ENCODE measurements at places on chromosomes 4 and X.

DNA sequence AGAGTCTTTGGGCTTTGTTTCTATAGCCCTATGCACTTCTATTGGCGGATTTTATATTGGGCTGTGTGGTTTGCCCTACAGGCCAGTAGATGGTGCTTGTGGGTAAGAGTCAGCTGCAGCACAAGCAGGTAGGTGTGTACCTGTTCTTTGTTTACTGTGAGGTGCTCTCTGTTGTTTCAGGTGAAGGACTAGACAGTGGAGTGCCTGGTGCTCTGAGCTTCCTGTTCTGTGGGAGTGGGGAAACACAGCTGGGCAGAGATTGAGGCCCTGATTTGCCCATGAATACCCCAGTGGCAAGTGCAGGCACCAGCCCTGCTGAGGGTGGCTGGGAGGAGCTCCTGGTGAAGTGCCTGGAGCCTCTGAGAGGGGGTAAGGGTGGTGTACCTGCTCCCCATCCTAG lies 26.3 kb upstream of the UCP1 start:
- DNase-seq, result no peak

DNA sequence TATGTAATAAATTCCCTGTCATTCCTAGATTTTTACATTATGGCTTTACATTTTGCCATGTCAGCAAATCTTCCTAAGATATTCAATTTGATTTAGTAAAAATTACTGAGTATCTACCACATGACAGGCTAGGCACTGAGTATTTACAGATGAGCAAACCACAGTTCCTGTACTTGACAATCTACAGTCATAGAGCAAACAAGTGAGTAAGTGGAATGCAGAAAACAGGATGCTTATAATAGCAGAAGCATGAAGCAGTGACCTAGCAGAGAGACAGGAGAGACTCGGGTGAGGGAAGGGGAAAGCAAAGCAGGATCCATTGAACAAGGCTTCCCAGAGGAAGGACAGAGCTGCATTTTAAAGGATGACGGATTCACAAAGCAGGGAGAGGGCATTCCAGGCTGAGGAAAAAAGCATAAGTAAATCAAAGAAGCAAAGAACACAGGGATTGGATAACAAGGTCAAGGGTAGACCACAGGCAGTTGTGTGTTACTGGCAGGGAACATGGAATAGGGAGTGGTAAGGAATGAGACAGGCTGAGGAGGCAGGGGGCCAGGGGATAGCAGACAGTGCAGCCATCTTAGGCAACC lies 124.7 kb upstream of the C1QTNF7 start:
- no peak for DNase-seq

DNA sequence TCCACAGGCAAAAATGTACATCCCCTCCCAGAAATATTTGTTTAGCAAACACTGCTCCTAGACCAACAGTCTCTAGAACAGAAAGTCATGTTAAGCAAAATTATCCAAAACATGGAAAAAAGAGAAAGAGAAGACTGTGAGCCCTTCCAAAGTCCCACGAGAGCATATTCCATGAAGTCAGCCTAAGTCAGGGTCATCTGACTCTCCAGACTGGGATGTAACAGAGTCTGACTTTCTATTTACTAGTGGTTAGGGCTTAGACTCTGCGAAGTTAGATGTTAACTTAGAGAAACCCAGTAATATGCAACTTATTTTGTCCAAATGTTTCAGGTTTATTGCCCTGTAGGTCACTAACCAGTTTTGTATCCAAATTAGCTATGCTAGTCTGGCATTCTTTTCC lies 102.3 kb downstream of the MID1 start:
- no peak for DNase-seq

GRCh38 chrX:21831496-21831895 lies 7.9 kb upstream of the MBTPS2 start:
- DNase-seq, result no peak

DNA sequence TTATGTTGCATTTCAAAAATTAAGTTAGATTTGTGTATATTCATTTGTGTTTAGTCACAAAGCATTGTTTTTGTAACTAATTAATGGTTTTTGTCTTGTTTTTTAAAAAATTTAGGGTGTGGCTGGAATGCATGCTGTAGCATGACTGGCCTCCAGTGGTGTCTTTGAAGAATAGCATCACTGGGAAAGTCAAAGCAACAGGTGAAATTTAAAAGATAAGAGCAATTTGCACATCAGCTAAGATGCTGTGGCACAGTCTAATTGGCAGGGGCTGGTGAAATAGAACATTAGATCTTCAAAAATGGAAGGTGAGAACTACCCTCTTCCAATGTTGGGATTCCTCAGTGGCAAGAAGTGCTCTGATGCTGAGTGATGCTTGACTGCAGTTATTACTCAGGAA lies 45.3 kb downstream of the ANK2 start:
- no peak for DNase-seq

GRCh38 chr4:55854129-55854528 lies 681 bp downstream of the EXOC1 start:
- DNase-seq, result no peak

GRCh38 chr4:144174401-144175067 lies 34.0 kb upstream of the GYPA start:
- no peak for DNase-seq

GRCh38 chrX:12610079-12610478 lies 181.1 kb upstream of the PRPS2 start:
- DNase-seq, result no peak

DNA sequence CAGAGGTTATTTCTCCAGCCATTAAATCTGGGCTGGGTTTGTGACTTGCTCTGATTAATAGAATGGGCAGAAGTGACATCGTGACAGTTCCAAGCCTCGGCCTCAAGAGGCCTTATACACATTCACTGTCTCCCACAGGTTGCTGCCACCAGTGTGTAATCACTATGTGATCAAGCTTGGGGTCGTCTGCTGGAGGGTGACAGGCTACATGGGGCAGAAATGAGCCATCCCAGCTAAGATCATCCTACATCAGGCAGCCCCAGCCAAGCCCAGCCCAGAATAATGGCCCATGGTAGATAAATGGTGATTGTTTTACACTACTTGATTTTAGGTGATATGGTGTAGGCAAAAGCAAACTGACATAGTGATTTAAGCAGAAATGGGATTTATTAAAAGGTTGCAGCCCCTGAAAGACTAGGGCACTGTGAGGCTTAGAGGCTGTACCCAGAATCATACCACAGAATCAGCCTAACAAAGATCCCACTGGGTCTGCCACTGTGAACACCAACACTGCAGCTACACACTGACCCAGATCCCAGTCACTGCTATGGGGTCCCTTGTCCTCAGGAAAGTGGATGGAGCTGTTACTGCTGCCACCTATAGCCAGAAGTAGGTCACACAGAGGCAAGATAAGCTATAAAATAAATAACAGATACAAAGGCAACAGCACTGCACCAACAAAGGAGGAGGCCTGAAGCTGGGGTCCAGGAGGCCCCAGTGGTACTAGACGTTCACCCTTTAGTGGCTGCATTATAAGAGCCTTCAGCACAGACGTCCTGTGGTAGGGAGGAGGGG lies 159.6 kb upstream of the RBPJ start:
- no peak for DNase-seq

DNA sequence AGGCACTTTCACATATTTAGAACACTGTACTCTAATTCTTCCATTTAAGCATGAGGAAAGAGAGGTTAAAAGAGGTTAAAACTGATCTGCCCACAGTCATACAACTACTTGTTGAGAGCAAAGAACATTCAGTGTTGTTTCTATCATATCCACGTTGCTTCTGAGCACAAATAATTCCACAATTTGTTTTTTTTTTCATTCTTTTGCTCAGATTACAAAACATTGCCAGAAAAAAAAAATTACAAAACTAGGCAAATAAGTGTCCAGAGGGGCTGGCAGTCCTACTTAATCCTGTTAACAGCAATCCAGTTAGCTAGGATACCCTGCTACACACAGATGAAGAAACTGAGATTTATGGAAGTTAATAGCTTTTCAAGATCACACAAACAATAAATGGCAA lies 6.3 kb upstream of the USP53 start:
- DNase-seq, result no peak

DNA sequence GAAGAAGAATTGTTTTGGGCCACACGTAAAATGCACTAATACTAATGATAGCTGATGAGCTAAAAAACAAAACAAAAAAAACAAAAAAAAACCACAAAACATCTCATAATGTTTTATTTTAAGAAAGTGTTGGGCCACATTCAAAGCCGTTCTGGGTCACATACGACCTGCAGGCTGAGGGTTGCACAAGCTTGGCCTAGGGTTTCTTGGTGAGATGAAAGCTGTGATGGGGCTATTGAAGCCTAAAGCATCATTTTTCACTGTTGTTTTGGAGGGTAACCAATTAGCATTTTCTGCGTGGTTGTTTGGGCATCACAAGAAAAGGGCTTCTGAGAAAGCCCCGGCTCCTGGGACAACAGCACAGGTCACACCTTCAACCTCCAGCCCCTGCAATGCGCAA lies 42.5 kb upstream of the ZNF157 start:
- no peak for DNase-seq

- DNase-seq, result no peak
Observed at GRCh38 chr4:56227301-56227835, 159.9 kb downstream of the AASDH start.

GRCh38 chrX:153947009-153947769 lies 2.7 kb upstream of the RENBP start:
- DNase-seq, result peak; percentile 64

- no peak for DNase-seq
Observed at GRCh38 chr4:185683222-185683621, 128.8 kb downstream of the SORBS2 start.

- DNase-seq, result no peak
Observed at GRCh38 chrX:119916310-119916709, 20.6 kb downstream of the AKAP14 start.

- no peak for DNase-seq
Observed at GRCh38 chr4:152929888-152930287, 6.2 kb upstream of the FHDC1 start.

DNA sequence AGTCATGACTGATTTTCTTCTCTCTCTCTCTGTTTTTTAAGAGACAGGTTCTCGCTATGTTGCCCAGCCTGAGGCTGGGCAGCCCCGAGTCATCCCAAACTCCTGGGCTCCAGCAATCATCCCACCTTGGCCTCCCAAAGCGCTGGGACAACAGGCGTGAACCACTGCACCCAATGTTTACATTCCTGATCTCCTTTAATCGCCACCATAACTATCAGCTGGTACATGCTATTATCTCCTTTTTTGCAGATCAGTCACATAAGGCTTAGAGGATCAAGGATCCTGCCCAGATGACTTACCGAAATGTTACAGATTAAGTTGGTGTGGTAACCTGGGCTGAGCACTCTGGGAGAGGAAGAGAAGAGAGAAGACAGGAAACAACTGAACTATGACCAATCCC lies 1.5 kb upstream of the USP46 start:
- DNase-seq, result no peak

DNA sequence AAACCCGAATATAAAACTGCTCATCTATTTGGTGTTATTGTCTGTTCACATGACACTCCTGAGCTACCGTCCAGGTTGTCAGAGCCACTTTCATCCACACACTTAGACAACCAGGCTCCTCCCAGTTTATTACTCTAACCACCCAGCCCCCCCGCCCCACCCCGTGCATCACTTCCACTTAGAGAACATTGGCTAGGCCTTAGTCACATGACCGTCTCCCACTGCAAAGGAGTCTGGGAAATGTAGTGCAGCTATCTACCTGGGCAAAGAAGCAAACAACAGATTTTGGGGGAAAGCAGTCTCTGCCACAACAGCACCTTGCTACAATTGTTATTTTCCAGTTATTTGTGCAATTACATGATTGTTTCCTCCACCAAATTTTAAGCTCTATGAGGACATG lies 57.6 kb upstream of the RBPJ start:
- DNase-seq, result no peak

- DNase-seq, result no peak
Observed at GRCh38 chr4:123649250-123649644, 252.7 kb downstream of the SPRY1 start.

- DNase-seq, result no peak
Observed at GRCh38 chrX:120334603-120335002, 23.3 kb upstream of the TMEM255A start.

DNA sequence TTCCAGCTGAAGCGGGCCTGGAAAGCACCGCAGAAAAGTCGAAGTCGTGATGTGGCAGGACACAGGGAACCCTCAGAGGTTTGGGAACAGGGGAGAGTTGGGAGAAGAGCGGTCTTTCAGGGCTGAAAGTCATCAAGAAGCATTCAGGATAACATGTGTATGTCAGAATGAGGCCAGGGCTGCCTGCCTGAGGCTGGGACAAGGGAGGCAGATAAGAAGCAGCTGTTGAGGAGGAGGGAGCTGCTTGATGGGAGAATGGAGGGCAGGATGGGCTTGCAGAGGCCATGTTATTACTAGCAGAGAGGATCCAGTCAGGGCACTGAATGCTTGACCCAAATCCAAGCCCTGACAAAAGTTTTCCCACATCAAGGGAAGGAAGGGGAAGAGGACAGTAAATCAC lies 132.0 kb downstream of the ATG4A start:
- no peak for DNase-seq

- no peak for DNase-seq
Observed at GRCh38 chr4:90715242-90715641, 588.0 kb downstream of the CCSER1 start.

DNA sequence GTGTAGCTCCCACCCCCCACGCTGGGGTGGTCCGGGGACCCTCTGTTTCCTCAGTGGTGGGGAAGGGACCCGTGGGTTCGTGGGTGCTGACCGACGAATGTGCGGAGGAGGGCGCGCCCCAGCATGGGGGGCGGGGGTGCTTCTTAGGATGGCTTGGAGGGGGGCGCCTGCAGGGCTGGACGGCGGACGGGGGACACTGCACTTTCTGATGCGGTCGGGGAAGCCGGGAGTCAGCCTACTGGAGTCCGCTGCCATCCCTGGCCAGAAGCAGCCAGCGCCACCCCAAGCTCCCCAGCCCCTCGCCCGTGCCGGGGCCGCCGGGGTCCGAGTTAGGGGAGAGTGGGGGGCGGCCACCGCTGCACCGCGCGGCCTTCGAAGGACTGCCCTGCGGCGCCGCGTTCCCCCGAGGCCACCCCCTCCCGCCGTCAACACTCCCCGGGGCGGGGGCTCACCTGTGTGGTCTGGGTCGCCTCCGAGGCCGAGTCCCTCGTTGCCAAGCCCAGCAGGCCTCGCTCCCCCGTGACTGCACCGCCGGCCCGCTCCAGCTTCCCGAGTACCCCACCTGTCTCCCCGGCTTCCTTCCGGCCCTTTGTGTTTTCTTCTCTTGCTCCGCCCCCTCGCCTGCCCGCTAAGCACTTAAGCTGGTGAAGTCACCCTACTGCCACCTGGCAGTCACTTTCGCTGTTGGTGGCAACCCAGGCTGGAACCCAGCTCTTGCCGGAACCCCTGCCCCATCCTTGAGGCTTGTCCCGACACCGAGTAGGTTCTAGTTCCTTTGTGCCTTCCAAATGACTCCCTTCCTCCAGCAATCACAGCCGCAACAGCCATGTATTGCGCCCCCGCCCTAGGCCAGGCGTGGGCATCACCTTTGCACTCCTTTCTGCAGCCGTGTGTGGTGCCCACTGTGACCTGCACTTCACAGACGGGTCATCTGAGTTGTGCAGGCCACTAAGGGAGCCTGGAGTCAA lies at the start of gene OCIAD2:
TSS of gene OCIAD2 (minus strand) at position 569 of the 968 bp plus-strand sequence. CDS start 2,225 bp downstream, outside the sequence.
- DNase-seq, result peak; percentile 60

GRCh38 chr4:76377911-76378310 lies 43.0 kb downstream of the CCDC158 start:
- peak; percentile 8 for DNase-seq

GRCh38 chr4:74158466-74159142 lies 686 bp downstream of the MTHFD2L start:
- no peak for DNase-seq

- no peak for DNase-seq
Observed at GRCh38 chrX:107842715-107843400, 17.2 kb downstream of the MID2 start.

GRCh38 chr4:6956434-6957147 lies 47.0 kb downstream of the TBC1D14 start:
- DNase-seq, result no peak

All from stimulated activated CD8-positive, alpha-beta memory T cell treated with anti-CD3 and anti-CD28 coated beads, Interleukin-4, amount 100 ng/mL, for 1 hour (primary cell).